ENCODE measurements at places on chromosomes 16 and 17. TPM values are rescaled to one million over a fixed set of nuclear protein-coding genes. Genes with fewer than 3 reads are reported as not detected.

DNA sequence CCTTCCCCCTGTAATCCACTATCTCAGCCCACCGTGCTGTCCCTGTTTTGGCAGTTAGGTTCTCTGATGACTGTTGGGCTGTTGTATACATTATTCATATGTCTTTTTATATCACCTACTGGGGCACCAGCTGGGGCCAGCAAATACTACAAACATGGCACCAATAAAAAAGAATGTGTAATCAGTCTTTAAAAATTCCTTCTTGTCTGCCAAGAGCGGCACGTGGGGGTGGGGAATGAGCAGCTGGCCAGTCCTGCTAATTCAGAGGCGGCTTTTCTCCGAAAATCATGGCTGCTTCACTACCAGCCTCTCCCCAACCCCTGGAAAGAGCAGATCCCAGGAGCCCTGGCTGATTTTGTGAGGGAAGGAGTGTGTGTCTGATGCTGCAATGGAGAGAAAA, 77.7 kb upstream of the EEF2KMT start:
- no peak for DNase-seq

- DNase-seq, result no peak
Observed at GRCh38 chr16:53007095-53007494, 45.6 kb downstream of the CHD9NB start.

GRCh38 chr17:82444941-82445521, 5.5 kb downstream of the CYBC1 start:
- no peak for DNase-seq

DNA sequence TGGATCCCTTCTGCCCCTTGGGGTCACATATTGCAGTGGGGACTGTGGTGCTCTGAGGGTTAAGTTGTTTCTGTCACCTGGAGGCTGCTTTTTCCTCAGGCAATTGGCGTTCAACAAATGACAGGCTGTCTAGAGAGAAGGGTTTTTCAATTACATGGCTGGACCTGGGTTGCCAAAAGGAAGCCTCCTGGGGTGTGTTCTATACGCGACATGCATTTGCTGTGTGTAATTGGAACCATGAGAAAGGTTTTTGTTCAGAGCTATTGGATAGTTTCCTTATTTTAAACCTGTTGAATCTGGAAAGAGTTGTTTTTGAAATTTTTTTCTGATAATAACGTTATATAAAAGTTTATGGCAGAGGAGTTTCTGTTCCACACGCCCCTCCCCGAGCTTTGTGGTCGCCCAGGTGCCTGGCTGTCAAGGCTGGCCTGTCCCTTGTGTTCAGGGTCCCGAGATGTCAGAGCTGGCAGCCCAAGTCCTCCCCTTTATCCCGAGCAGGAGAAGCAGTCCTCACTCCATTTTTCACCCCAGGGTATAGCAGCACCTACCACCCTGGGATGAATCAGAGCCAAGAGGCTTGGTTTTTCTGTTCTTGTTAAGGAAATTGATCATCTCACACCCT, 26.1 kb upstream of the ZNF750 start:
- no peak for DNase-seq

- no peak for DNase-seq
Observed at GRCh38 chr17:345992-346785, 6.4 kb downstream of the RPH3AL start.

NPIPB8 gene
- not detected for total RNA-seq
